SK-N-SH treated with all-trans-retinoic acid at 6 μM for 48 hours (cell line): ENCODE measurements at places on chromosomes 7 and 10.

DNA sequence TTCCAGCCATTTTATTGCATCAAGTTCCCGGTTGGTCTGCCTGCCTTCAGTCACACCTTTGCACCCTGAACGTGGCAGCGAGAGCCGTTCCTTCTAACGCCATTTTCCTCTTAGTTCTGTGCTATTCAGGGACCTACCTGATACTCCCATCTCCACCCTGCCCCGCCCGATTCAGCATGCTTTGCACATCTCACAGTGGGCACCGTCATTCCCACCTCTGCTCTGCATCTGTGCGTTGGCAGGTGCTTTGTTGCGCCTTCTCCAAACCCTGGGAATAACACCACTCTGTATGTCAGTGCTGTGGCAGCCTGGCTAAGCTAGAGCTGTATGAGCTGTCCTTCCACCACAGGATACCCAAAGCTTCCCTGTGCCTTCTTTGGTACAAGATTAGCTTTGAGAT is 96.8 kb downstream of the ACTR3B start:
- ATAC-seq = no peak

GRCh38 chr10:103923502-103923901 is 5.5 kb upstream of the STN1 start:
- ATAC-seq = no peak

DNA sequence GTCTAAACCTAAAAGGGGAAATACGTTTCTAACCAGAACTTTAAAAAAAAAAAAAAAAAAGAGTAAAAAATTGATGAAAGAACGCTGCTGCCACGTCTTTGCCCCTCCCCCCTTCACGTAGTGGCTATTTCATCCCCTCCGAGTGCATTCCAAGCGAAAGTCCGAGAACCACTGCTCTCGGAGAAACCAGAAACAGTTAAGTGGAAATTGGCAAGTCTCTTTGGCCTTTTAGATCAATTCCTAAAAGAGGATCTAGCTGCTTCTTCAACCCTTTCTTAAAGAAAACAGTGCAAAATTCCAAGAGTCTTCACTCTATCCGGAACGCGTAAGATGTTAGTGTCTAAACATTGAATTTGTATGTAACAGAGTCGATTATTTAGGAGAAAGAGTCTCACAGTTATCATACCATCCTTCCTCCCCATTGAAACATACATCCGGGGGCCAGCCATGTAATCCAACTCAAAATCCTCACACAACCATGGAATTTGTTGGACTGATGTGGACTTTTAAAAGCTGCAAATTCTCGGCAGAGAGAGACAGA is 1.1 kb downstream of the P4HA1 start:
- peak; percentile 21 for ATAC-seq

DNA sequence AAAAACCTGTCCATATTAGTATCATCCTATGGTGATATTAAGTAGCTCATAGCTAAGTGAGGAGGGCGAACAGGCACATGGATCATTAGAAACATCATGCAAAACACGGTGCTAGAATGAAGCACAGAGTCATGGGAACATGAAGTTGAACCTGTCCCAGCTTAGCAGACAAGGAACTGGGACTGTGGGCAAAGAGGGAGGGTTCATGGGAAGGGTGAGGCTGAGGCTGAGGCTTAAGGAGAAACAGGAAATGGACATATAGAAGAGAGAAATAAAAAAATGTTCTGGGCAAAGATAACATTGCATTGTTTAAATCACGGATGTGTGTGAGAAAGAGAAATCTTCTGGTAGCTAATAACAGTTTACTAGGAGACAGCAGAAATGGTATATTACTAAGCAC is 708.1 kb downstream of the GRID1 start:
- no peak for ATAC-seq

DNA sequence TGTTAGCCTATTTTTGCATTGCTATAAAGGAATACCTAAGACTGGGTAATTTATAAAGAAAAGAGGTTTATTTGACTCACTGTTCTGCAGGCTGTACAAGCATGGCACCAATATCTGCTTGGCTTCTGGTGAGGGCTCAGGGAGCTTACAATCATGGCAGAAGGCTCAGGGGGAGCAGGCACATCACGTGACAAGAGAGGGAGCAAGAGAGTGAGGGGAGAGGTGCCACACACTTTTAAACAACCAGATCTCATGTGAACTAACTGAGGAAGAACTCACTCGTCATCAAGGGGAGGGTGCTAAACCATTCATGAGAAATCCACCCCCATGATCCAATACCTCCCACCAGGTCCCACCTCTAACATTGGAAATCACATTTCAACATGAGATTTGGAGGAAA is 73.9 kb upstream of the ADCY1 start:
- no peak for ATAC-seq

DNA sequence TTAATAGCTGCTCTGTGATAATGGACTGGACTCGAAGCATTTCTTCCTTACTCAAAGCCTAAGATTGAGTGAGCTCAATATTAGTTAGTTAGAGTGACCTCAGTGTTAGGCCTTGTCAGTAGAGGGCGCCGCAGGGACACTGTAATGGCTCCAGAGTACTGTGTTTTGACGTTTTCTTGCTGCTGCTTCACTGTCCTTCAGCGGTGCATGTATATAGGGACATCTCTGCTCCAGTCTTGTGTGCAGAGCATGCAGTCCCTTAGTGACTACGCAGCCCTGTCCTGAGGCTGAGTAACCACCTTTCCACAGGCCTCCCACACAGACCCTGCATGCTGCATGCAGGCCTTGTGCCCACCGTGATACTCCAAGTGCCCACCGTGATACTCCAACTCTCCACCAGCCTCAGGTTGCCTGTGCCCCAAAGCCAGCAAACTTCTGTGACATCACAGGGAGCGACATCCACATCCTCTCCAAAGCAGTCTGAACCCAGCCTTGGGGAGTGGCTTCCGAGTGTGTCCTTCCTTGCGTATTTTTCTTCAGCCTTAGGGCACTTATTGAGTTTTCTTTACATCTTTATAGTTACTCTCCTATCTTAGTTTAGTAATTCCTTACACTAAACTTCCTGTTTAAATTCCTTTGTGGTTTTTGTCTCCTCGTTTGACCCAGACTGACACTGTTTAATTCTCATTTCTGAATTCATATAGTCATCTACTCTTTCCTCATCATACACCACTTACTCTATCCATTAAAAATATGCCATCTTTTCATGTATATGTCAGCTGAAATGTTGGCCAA is 118.2 kb downstream of the JAZF1 start:
- ATAC-seq = peak; percentile 100

- ATAC-seq = no peak
Observed at GRCh38 chr7:1422512-1423263, 36.6 kb downstream of the MICALL2 start.

GRCh38 chr10:43235070-43235900 is 31.6 kb downstream of the RASGEF1A start:
- no peak for ATAC-seq

DNA sequence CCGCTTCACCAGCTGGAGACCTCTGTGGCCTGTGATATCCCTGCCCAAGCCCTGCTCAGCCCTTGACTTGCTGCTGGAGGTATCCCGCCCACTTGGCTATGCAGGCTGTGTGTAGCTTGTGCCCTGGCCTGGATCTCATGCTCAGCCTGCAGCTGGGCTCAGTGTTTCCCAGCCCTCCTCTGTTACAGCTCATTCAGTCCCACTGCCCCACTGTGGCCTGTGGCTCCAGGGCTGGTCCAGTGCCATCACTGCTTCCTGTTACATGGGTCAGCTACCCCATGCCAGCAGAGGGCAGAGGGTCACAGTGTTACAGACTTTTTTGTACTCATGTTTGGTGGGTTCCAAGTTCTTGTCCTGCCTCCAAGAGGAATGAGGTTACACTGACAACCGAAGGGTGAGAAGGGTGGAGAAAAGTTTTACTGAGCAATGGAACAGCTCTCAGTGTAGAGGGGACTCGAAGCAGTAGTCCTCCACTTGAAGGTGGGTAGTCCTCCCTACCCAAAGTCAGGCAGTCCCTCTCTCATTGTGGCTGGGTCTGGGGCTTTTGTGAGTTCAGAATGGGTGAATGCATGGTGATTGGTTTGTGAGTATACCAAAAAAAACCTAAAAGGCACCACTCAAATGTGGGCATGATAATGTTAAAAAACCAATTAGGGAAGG is 100.4 kb downstream of the ANKRD7 start:
- ATAC-seq = no peak

GRCh38 chr10:21675157-21675796 is 141.2 kb downstream of the MLLT10 start:
- ATAC-seq = peak; percentile 81

- ATAC-seq = no peak
Observed at GRCh38 chr10:8956400-8956799, 901.9 kb downstream of the GATA3 start.

GRCh38 chr7:46613116-46613515 is 692.0 kb upstream of the IGFBP3 start:
- no peak for ATAC-seq

- no peak for ATAC-seq
Observed at GRCh38 chr7:126686474-126686873, 566.3 kb downstream of the GRM8 start.

- ATAC-seq = no peak
Observed at GRCh38 chr10:77628906-77629730, 8.5 kb downstream of the KCNMA1 start.
